ENCODE measurements at places on chromosomes 1 and 21. TPM values are rescaled to one million over a fixed set of nuclear protein-coding genes. Genes with fewer than 3 reads are reported as not detected.

The FAM72D gene
- not detected for total RNA-seq

The TNFRSF18 gene
- total RNA-seq: not detected

The C1orf116 gene
- not detected for total RNA-seq

The DMRTA2 gene
- not detected for total RNA-seq
